Caco-2 (cell line): ENCODE measurements at places on chromosomes 13 and 19. TPM values are rescaled to one million over a fixed set of nuclear protein-coding genes. Genes with fewer than 3 reads are reported as not detected.
A peak's percentile ranks its signal among the peaks of the same experiment; 100 is the strongest.

DNA sequence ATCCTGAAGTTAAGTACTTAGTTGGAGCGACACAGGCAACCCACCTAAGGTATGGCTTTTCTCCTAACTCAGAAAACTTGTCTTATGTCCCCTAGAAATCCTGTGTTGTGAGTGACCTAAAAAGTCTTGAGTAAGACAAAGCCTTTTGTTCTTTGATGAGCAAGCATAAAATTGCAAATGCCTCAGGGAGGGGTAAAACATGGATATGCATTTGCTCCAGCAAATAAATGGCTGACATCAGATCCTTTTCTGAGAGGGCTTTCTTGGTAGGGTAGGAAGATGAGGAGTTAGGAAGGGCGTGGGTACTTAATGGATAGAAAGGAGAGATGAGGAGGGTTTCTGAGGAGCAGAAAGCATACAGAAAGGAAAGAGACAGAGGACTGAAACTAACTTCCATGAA, 163.7 kb downstream of the IER2 start:
- no peak for DNase-seq

DNA sequence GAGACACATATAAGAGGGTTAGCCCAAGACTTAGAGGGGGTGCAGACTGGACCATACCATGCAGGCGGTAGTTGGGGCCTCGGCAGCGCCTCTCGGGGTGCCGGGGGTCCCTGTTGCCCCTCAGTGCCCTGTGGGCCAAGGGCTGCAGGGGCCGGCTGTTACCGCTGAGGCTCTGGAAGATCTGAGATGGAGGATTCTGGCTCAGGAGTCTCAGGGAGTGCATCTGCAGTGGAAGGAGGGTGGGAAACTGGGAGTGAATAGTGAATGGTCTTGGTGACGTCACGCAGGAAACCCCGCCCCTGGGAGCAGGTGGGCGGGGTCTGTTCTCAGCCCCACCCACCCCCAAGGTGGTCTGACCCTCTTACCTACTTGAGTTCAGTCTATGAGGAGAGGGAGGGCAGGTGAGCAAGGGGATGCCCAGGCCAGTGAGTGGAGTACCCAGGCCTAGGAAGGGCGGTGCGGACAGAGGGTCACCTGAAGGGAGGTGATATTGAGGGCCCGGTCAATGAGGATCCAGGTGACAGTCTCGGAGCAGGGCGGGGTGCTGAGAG, 1.7 kb upstream of the DBP start:
- DNase-seq, result peak; percentile 52

DNA sequence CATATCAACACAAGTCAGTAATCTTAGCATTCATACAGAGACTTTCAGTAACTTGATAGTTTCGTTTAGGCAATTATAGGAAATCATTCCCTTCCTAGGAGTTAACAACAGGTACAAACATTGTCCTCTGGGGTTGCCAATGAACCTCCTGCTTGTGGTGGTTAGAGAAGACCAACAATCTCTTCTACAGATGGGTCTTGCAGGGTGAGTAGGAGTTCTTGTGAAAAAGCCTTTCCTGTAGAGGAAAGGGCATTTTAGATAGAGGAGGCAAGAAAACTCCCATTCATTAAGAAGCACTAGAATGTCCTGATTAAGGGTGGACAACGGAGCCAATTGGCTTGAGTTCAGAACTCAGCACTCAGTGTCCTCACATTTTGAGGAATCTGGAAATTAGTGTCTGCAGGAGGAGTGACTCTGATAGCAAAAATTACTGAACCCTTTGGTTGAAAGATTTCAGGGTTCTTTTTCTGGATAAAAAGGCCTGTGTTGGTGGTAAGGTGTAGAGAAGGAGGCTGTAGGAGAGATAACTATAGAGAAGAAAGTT, 4.2 kb downstream of the WDFY2 start:
- no peak for DNase-seq

GRCh38 chr19:43207991-43208390, 2.6 kb upstream of the PSG4 start:
- no peak for DNase-seq

DNA sequence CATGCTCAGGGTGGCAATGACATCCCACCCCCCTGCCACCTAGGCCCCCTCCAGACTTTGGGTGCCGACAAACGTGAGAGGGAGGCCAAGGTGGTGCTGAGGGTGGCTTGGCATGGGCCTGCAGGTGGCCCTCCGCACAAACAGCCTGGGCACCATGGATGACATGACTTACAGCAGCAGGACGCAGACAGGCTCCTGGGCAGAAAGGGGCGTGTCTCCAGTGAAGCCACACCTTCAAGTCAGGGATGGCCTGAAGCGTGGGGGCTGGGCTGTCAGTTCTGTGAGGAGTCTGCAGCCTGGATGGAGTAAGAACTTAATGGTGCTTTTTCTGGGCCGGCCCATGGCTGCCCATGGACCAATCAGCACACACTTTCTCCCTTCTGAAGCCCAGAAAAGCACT, 25.3 kb downstream of the POMP start:
- peak; percentile 60 for DNase-seq

GRCh38 chr19:31418692-31419430, 69.6 kb upstream of the TSHZ3 start:
- no peak for DNase-seq

DNA sequence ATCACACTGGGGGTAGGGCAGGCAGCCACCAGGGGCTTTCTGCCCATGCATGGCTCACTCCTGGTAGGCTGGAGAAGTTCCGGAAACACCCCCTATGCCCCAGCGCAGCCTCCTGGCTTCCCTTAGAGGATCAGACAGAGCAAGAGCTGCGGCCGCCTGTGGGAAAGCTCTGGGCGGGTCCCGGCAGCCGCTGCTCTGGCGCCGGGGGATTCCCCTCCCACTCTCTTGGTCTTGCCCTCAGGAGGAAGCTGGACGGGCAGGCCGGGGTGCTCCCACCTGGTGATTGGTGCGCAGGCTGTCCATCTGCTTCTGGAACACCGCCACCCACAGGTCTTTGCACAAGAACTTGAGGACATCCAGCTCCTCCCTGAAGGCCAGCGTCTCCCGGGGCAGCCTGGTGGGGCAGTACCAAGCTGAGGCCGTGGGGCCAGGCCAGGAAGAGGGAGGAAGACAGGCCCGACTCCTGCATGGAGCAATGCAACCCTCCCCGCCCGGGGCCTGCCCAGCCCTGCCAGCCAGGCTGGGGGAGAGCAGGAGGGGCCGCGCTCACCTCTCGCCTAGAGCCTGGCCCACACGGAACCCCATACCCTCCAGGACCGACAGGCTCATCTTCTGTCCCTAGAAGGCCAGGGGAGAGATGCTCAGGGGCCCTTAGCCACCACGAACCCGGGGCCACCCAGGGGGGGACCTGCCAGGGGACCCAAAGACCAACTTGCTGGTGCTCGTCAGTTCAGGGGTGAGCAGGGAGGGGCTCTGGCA, 4.0 kb upstream of the NKPD1 start:
- DNase-seq, result peak; percentile 41

DNA sequence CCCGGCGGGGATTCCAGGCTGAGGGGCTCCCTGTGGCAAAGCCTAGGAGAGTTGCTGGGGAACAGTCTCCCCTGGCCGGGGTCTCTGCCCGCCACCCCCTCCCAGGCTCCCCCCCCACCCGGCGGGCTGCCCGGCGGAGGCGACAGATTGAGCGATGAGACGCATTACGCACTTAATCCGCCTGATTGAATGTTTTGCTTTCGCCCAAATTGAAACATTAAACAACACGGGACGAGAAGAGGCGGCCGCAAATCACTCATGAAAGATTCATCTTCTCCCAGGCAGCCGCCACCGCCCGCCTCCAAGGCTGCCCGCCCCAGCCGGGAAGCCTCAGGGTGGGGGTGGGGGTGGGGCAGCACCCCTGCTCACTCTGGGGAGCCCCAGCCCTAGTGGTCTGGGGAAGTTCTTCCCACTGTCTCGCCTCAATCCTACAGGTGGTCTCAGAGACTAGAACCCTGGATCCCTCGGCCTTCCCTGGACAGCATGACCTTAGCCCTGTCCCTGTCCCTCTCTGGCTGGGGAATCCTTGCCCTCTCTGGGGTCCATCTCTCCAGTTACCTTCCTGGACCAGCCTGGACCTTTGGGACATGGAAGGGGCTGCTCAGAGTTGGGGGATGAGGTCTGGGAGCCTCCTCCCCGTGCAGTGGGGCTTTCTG, 7.6 kb upstream of the ERFL start:
- no peak for DNase-seq

DNA sequence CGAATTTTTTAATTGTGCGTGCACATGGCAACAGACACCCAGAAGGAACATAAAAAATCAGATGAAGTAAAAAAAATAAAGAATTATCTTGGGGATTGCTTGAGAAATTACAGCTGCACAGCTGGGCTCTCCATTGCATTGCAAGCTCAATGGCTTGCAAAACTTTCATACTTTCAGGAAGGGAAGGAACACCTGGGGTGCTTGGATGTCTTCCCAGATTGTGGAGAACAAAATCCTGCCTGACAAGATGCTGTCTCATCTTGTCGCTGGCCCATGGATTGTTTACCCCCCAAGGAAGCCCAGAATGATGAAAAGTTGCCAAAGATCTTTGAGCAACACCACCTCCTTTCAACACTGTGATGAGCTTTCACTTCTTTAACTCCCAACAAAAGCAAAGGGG, 11.0 kb upstream of the CASP14 start:
- DNase-seq, result no peak

- no peak for DNase-seq
Measured at GRCh38 chr13:25171170-25171516, 945 bp downstream of the AMER2 start.

- DNase-seq, result no peak
Measured at GRCh38 chr13:69306766-69307165, 800.9 kb upstream of the ATXN8OS start.

DNA sequence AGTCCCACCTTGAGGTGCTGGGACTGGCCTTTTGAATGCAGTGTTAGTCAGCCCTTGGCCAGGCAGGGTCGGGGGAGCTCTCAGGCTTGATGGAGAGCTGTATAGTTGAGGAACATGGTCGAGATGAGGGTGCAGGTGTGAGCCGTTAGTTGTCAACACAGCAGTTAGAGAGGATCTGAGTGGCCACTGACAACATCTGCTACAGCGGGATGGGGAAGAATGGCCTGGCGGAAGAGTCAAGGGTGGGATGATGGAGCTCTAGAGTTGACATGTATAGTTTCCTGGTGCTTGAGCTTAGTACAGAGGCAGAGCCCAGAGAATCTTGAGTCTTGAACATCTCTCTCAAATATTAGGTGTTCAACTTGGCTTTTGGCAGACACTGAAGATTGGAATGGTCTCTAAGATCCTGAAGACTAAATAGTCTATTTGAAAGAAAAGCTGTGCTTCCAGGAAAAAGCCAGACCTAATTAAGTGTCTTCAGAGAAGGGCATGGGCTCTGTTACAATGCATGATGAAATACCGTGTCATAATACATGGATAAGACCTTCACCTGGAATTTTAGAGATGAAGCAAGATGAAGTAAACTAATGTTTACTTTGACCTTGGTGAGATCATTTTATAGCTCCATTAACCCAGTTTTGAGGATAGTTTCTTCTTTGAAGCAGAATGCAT, 9.7 kb downstream of the PCCA start:
- DNase-seq, result no peak

DNA sequence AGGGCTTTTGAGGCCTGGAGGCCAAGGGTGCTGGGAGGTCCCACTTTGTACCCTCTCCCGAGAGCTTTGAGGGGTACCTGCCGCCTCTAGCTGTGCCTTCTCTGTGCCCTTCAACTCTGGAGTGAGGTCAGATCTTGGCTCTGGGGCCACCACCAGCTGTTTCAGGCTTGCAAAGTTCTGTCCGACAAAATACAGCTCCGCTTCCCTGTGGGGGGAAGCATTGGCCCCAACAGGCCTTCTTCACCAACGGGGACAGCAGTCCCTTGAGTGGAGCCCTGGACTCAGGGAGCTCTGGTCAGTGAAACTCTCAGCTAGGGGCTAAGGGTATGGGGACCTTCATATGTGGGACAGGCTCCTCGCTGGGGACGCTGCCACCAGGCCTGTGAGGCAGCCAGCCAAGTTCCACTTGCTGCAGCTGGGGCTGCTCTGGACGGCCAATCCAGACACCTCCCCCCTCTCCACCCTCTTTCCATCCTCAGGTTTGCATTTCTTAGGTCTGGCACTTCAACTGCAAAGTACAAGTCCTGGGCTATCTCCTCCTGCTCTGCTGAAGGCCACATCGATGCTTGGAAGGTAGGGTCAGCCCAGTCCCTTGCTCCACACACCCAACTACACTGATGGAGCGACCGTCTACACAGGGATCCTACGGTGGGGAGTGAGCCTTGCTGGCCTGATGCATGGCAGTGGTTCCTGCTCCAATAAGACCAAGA, 46.8 kb downstream of the C13orf46 start:
- DNase-seq, result peak; percentile 24

GRCh38 chr13:113816946-113817859, 46.7 kb downstream of the GAS6 start:
- peak; percentile 92 for DNase-seq

GRCh38 chr13:74026753-74027152, 107.5 kb downstream of the KLF12 start:
- no peak for DNase-seq

- DNase-seq, result no peak
Measured at GRCh38 chr19:33304371-33304759, 2.0 kb upstream of the CEBPA start.

DNA sequence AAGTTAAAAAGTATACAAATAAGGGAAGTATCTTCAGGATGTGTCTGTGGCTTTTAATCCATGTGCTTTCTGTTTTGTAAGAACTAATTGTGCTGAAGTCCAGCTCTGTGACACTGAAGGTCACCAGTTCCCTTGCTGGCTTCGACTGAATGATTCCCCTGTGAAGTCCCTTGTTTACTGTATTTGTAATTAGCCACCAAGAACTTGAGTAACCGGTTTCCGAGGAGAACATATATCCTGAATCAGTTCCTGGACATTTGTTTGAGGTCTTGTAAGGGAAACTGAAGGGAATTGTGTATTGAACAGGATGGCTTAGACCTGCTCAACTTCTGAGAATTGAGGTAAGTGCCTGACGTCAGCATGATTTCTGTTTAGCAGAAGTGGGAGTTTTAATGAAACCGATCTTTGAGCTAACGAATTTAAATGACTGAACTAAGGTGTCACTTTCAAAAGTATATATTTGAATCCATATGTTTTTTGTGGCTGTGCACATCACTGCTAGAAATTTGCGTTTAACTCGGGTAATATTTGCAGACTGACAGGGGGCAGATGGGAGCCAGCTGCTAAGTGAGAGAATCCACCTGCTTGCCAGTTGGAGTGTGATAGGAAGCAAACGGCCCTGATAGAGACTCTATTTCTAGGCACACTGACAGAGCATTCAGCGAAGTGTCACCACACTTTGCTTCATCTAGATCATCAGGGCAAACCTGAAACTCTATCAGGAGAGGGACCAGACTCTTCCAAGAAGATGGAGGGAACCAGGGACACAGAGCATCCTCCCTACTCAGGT, 530.0 kb downstream of the RFC3 start:
- no peak for DNase-seq

The CBARP gene
- 7.3 and 9.7 TPM in 2 replicates for total RNA-seq

The GARRE1 gene
- total RNA-seq, result 20.2 and 20.7 TPM in 2 replicates

The RNF17 gene
- total RNA-seq, result 0.14 TPM in 2 replicates

The DZIP1 gene
- 6.5 and 8.1 TPM in 2 replicates for total RNA-seq

The LGI4 gene
- total RNA-seq, result 0.37 and 0.43 TPM in 2 replicates

The PTBP1 gene
- total RNA-seq, result 510 and 522 TPM in 2 replicates

The LILRA5 gene
- not detected in 2 replicates for total RNA-seq

The ALOX5AP gene
- 0.37 and 1.1 TPM in 2 replicates for total RNA-seq

The ZNF260 gene
- 12.5 and 13.2 TPM in 2 replicates for total RNA-seq

The ZNF491 gene
- total RNA-seq, result 0.20 and 0.56 TPM in 2 replicates

The SEMA6B gene
- total RNA-seq, result 0.39 and 0.44 TPM in 2 replicates

The ZNF90 gene
- 4.8 and 7.1 TPM in 2 replicates for total RNA-seq

The ZNF211 gene
- 10.5 and 13.3 TPM in 2 replicates for total RNA-seq

The CAMSAP3 gene
- total RNA-seq, result 60.5 and 61.6 TPM in 2 replicates
